ENCODE measurements at places on chromosomes 3 and 15. TPM values are rescaled to one million over a fixed set of nuclear protein-coding genes. Genes with fewer than 3 reads are reported as not detected.

GRCh38 chr3:129199366-129199765, 15.7 kb upstream of the CNBP start:
- DNase-seq, result no peak

- no peak for DNase-seq
Observed at GRCh38 chr3:52530918-52531826, 2.5 kb downstream of the NT5DC2 start.

- no peak for DNase-seq
Observed at GRCh38 chr3:61157414-61157813, 93.8 kb downstream of the FHIT start.

GRCh38 chr3:78878011-78878410, 889.8 kb downstream of the ROBO1 start:
- peak; percentile 57 for DNase-seq

DNA sequence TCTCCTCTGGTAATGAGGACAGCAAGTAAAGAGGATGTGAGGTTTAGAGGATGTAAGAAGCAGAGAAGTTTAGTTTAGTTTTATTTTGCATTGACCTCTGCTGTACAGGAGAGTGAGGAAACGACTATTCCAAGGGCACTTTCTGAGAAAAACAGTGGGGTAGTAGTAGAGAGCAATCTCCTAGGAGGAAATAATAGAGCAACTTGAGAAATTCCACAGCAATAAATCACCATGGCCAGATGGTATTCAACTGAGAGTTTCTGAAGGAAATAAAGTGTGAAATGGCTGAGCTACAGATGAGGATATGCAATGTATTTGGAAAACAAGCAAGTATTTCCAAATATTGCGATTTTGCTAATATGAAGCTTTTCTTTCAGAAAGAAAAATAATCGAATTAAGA, 118.9 kb downstream of the DPH6 start:
- peak; percentile 71 for DNase-seq

DNA sequence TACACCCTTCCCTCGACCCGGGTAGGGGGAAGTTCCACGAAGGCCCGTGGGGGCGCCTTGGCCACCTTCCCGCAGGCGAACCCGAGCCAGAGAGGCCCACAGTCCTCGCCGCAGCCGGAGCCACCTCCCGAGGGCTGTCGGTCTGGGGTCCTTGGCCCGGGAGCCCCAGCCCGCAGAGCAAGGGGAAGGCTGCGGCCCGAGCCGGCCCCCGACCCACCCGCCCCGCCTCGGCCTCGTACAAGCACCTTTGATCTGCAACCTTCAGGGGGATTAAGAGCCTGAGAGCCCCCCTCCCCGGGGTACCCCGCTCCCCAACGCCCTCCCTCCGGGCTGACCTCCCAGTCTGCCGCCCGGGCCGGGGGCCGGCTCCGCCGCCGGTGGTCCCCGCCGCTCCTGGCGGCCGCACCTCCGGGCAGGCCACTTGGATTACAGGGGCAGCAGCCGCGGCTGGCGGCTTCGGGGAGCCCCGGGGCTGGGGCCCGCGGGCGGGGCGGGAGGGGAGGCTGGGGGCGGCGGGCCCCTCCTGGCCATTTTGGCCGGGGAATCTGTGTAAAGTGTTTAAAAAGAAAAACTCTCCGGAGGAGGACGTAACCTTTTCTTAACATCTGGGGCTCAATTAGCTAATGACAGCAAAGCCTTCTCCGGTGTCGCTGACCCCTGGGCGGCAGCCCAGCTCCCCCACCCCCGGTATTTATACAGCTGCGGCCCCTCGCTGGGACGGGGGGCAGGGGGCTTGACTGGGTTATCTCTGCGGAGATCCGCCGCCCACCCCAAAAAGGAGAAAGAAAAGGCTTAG, 40.2 kb downstream of the EPHB3 start:
- no peak for DNase-seq

- no peak for DNase-seq
Observed at GRCh38 chr3:139633511-139633910, 44.3 kb downstream of the NMNAT3 start.

Gene ABI3BP
- 0.48 TPM for total RNA-seq

Gene ADAMTS9
- total RNA-seq, result 3.1 TPM

- DNase-seq, result peak; percentile 75
Observed at GRCh38 chr3:178170698-178171535, 365.3 kb upstream of the KCNMB2 start.

Measured in RPMI7951 (cell line).